ENCODE measurements at places on chromosomes 2 and 18.

GRCh38 chr2:88690591-88691338, 708 bp upstream of the RPIA start:
- H3K27me3 ChIP-seq = no peaks in the 10 kb centered on the region
- peaks cover 7% of the 10 kb centered on the region for H3K36me3 ChIP-seq
- H3K4me3 ChIP-seq = peak overlapping the region; percentile 89
- H3K4me1 ChIP-seq = peaks cover 51% of the 10 kb centered on the region
- H3K27ac ChIP-seq = peak overlapping the region; percentile 87

- peaks cover 5% of the 10 kb centered on the region for H3K27me3 ChIP-seq
- no peak overlapping the region for H3K27ac ChIP-seq
- DNase-seq = no peak
- H3K36me3 ChIP-seq = no peaks in the 10 kb centered on the region
Measured at GRCh38 chr2:16314001-16314400, 351.6 kb downstream of the CYRIA start.

GRCh38 chr2:198127627-198128026, 323.2 kb downstream of the PLCL1 start:
- peaks cover 9% of the 10 kb centered on the region for H3K27me3 ChIP-seq
- H3K4me1 ChIP-seq = no peaks in the 10 kb centered on the region
- DNase-seq = no peak

DNA sequence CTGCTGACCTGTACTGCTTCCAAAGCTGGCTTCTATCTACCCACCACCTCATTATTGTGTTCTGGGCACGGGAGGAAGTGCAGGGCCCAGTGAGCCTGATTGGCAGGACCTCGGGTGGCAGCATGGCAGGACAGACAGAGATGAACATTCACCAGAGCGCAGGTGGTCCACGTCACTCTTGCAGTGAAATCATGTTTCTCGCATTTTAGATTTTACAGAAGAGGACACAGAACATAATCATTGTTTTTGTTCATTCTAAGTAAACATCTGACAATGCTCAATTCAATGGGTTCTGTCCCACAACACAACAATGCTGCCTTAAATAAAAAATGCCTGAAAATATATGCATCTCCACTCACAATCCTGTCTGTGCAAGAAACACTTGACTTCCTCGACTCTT, 11.5 kb upstream of the BIN1 start:
- peaks cover 1% of the 10 kb centered on the region for H3K36me3 ChIP-seq
- no peak for DNase-seq

DNA sequence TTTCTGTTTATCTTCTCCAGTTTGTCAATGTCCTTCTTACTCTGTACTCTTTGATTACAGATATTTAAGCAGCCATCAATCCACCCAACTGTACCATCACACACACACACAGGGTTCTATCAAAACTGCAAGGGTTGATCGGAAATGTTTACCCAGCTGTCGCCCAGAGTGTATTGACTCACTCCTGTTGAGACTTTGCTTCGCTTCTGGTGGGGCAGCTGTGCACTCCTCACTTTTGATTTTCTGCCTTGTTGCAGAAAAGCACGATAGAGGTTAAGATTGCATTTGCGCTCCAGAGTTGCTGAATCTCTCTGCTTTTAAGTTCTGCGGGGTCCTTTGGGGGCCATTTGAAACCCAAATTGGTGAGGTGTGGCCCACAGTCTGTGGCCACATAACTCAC, 216.2 kb downstream of the SETBP1 start:
- no peak overlapping the region for H3K27ac ChIP-seq
- no peak for DNase-seq
- H3K36me3 ChIP-seq = peaks cover 15% of the 10 kb centered on the region
- H3K27me3 ChIP-seq = no peaks in the 10 kb centered on the region

DNA sequence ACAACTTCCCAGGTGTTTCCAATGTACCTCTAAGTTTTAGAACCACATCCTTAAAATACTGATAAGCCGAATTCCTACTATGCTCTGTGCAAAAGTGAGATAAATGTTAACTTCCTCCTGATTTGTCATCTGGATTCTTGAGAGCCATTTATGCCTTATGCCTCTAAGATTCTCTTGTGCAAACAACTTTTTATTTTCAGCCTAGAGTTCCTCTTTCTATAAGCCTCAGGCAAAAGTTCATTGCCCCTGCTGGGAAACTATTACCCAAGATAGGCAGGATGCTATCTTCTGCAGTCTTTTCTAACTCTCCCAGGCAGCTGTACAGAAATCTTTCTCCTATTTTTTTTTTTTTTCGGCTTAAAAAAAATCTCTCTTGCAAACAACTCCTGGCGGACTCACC, 216.1 kb downstream of the KCNJ3 start:
- no peak overlapping the region for H3K4me3 ChIP-seq
- no peaks in the 10 kb centered on the region for H3K36me3 ChIP-seq
- H3K4me1 ChIP-seq = no peaks in the 10 kb centered on the region
- no peak overlapping the region for H3K27ac ChIP-seq
